ENCODE measurements at places on chromosomes 7 and 10.

- DNase-seq = no peak
These were observed 2.8 kb downstream of the GFRA1 start for GRCh38 chr10:116270126-116270770.

DNA sequence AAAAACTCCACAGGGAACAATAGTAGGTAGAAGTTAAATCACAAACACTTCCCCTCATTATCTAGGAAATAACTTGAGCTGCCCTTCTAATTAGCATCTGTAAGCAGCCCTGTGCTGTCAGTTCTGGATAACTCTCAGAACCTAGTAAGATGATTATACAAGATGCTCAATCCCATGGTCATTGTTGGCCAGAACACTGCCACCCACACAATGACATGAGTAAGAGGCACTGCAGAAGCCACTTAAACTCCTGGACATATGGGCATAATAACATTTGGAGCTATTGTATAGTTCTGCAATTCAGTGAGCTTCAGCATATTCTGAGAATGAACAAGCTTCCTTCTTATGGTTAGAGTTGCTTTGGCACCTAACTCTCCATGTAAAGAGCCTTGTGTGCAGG lies 153.8 kb downstream of the PLPP4 start:
- DNase-seq = no peak

- no peak for DNase-seq
These were observed 230.6 kb upstream of the CHRM2 start for GRCh38 chr7:136637813-136638212.

DNA sequence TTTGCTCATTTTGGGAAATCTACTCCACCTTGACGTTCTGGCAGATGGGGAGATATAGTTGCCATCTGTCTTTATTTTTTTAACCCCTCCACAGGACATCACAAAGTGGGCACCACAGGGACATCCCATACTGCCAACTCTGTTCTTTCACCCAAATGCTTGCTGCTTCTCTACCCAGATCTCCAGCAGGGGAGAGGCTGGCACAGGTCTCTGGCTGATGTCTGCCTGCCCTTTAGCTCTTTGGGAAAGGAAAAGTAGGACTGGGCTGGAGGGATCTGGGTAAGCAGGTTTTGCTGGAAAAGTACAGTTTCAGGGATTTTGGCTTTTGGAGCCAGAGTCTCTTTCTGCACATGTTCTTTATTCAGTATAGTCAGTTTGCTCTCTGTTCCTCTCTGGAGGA lies 156.7 kb downstream of the ANLN start:
- DNase-seq = no peak

DNA sequence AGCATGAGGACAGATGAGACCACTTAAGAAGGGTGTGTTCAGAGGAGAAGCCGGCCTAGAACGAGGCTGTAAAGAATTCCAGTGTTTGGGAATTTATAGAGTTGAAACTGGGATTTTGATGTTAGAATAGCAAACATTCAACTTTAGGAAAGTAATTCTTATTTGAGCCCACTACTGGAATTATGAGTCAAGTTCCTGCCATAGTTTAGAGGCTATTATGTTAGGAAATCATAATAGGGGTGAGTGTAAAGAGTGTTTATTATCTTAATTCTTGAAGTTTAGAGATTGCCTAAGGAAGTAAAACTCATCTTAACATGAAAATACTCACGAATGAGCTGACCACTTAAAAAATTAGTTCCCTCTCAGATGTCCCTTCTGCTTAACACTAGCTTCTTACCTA lies 2.1 kb downstream of the CBLL1 start:
- DNase-seq = no peak

DNA sequence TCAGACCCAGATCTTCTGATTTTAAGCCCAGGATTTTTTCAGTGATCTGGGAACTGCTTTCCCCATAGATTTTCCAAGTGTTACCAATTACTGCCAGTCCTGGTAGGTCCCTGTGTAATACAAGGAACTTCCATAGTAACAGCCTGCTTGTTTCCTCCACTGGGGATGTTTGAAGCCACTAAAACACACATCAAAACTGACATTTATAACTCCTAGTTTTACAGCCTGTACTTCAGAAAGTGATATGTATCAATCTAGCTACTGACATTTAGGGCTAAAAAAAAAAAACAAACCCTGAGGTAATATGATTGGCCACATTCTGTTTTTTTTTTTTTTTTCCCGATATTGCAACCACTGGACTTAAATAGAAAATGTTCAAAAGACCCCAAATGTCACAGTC lies 166.9 kb upstream of the SP4 start:
- no peak for DNase-seq

DNA sequence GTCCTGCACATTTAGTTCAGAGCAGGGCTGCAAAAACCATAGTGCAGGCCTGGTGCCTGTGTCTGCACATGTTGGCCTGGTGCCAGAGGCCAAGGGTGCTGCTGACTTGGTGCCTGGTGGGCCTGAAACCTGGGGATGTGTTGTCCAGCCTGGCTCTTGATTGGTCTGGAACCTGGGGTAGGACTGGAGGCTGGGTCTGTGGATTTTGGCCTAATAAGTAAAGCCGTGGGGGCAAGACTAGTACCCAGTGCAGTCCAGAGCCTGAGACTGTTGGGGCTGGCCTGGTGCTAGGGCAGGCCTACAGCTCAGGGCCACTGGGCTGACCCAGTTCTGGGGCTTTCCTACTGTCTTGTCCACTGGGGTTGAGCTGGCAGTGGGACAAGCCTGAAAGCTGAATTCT lies 817.9 kb downstream of the DNAJB9 start:
- no peak for DNase-seq

- no peak for DNase-seq
These were observed 22.0 kb downstream of the SLC18A2 start for GRCh38 chr10:117262903-117263293.

DNA sequence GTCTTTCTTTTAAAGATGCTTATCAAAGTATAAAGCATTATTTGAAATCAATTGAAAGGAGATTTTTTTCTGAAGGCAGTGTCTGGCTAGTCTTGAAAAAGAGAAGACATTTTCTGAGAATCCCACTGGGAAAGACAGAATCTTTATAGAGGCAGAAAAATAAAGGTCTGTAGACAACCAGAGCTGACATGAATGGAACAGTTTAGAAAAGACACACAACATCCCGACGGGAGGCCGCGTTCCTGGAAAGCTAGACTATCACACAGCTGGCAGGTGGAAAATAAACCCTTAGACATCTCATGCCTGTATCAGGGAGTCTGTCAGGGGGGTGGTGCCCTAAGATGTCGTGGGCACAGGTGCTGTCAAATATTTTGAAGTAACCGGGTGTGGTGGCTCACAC lies 48.0 kb upstream of the KLF6 start:
- DNase-seq = no peak

GRCh38 chr10:119595676-119596515 lies 868 bp downstream of the TIAL1 start:
- DNase-seq = peak; percentile 43

DNA sequence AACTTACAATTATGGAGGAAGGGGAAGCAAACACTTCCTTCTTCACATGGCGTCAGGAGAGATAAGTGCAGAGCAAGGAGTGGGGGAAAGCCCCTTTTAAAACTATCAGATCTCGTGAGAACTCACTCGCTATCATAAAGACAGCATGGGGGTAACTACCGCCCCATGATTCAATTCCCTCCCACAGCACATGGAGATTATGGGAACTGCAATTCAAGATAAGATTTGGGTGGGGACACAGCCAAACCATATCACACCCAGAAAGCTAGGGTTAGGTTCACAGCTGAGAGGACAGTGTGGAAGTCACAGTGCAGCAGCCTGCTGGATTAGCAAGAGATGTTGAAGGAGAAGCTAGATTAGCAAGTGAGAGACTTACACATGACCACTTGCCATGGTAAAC lies 81.6 kb downstream of the CRTAC1 start:
- DNase-seq = no peak

- DNase-seq = peak; percentile 66
These were observed 6.5 kb downstream of the FZD8 start for GRCh38 chr10:35635576-35635975.

GRCh38 chr10:110931769-110932381 lies 12.5 kb downstream of the SHOC2 start:
- no peak for DNase-seq

DNA sequence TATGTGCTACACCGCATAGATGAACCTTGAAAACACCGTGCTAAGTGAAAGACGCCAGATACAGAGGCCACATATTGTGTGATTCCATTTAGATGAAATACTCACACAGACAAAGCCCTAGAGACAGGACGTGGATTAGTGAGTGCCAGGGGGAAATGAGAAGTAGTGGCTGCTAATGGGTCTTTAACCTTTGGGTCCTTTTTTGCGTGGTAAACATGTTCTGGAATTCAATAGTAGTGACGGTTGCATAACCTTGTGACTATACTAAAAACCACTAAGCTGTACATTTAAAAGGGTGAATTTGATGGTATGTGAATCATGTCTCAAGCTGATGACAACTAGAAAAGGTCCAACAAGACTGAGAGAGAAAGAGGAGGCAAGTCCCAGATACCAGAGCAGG lies 15.6 kb downstream of the SMKR1 start:
- no peak for DNase-seq

- DNase-seq = no peak
These were observed 664.8 kb downstream of the SDK1 start for GRCh38 chr7:3965794-3966395.

DNA sequence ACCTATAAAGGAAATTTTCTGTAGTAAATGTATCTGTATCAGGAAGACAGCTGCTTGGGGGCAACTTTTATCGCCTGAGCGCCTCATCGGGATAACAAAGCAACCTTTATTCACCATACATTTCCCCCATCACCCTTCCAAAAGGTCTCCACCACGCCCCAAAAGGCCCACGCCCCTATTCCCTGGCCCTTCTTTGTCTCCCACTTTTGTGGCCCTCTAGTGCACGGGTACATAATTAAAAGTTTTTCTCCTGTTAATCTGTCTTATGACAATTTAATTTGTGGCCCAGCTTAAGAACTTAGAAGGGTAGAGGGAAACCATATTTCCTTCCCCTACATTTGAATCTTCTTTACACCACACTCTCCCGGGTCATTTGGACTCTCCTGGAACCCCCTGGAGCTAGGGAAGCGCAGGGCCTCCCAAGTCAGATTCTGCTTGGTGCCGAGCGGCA lies 625 bp downstream of the RP9 start:
- DNase-seq = peak; percentile 30

- DNase-seq = no peak
These were observed 679.3 kb upstream of the CELF2 start for GRCh38 chr10:10338339-10338738.

DNA sequence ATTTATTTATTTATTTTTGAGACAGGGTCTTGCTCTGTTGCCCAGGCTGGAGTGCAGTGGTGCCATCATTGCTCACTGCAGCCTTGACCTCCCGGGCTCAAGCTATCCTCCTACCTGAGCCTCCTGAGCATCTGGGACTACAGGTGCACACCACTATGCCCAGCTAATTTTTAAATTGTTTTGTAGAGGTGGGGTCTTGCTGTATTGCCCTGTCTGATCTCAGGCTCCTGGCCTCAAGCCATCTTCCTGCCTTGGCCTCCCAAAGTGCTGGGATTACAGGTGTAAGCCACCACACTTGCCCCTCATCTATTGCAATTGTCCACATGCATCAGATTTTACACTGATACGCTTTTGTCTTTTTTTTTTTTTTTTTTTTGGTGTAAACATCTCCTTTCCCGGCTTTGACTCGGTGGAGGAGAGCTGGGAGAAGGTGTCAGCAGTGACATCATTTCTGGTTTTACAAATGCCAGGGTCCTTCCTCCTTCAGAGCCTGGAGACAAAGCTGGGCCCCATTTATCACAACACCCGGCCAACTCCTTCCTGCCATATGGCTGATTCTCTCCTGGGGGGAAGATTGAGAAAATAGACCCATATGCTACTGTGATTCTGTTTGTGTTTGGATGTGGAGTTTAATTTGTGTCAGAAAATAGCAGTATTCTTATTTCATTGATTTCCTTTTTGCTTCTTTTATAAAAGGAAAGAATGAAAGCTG lies 61.3 kb downstream of the GALNT17 start:
- DNase-seq = no peak

DNA sequence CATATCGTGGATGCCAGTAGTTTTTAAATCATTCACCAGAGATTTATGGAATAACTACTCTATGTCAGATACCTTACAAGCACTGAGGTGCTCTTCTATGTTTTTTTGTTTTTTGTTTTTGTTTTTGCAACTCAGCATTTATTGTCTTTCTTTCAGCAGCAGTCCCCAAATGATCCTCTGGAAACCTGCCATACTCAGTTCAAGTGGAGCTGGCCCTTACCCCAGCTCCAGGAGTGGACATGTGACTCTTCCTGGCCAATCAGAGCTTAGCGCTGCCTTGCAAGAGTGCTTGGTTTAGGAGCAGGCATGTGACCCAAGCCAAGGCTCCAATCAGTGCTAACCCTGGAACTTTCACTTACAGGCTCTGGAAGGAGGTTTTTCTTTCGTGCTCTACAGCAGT lies 356.6 kb upstream of the ZMIZ1 start:
- DNase-seq = no peak

DNA sequence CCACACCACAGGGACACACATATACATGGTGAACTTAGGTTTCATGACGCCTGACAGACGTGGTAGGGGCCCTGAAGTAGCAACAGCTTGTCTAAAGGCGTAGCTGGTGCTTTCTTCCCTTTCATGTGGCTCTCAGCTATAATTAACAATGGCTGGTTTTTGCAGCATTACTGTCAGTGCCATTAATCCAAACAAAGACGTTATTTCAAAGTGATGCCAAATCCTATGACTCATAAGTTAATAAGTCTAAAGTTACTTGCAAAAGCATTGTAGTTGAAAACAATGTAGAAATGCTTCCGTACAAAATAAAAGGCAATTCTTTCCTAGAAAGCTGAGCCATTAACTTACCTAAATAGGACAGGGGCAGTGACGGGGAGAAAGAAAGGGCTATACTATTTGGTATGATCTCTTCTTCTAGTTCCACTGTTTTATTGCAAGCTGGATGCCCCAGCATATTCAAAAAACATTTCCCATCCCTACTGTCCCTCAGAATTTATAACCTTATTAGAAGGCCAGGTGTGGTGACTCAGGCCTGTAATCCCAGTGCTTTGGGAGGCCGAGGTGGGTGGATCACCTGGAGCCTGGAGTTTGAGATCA lies 105.4 kb downstream of the ODAD2 start:
- no peak for DNase-seq

DNA sequence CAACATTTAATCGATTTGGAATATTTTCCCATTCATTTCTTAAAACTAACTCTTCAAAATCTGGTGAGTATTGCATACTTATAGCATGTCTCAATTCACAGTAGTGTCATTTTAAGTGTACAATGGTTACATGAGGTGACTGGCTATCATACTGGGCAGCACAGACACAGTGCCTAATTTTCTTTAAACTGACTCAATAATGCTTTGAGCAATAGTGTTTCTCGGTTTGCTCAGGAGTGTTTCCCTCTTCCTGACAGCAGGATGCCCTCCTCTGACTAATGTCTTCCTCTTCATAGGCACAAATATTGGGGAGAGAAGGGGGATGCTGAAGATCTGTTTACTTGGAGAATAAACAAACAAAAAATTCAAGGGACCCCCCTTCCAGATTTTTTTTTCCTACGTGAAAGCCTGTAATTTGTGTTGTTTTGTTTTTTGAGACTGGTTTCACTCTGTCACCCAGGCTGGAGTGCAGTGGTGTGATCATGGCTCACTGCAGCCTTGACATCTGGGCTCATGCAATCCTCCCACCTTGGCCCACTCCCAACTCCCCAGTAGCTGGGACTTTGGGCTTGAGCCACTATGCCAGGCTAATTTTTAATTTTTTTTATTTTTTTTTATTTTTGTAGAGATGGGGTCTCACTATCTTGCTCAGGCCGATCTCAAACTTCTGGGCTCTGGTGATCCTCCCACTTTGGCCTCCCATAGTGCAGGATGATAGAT lies 2.2 kb downstream of the MRC1 start:
- no peak for DNase-seq

Measured in CD4-positive, alpha-beta T cell treated with Interleukin-12 subunit alpha and Interleukin-12 subunit beta, for 1 hour (primary cell).